ENCODE measurements at places on chromosomes 1 and 21.

- DNase-seq = no peak
Measured at GRCh38 chr1:94855307-94855700, 35.1 kb downstream of the SLC44A3 start.

DNA sequence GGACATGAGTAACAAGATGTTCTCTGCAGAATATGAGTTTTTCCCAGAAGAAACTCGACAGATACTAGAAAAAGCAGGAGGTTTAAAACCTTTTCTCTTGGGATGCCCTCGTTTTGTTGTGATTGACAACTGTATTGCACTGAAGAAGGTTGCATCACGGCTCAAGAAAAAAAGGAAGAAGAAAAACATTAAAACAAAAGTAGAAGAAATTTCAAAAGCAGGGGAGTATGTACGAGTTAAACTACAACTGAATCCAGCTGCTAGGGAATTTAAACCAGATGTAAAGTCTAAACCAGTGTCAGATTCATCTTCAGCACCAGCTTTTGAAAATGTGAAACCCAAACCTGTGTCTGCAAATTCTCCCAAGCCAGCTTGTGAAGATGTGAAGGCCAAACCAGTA, 92.5 kb downstream of the TTC3 start:
- DNase-seq = no peak

- no peak for DNase-seq
Measured at GRCh38 chr1:91450260-91450659, 45.6 kb upstream of the HFM1 start.

DNA sequence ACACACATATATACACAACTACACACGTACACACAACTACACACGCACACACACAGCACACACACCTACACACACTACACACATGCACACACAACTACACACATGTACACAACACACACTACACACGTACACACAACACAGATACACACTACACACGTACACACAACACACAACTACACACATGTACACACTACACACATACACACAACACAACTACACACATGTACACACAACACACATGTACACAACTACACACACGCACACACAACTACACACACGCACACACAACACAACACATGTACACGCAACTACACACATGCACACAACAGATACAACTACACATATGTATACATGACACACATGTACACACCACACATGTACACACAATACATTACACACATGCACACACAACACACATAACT, 318.1 kb downstream of the CAMTA1 start:
- no peak for DNase-seq

DNA sequence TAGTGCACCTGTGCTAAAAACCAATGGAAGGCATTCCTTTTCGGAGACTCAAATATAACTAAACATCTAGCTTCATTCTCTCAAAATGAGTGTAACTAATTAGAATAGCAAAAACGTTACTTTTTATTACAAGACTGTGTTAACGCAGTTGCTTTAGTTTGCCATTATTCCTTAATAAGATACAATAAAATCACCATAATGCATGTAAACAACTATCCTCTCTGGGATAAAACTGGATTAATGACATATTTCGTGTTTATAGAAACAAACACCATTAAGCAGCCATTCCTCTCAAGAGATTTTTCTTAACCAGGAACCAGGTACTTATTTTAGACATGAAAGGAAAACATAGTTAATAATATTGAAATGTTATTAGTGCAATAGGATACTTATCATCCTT, 512.8 kb upstream of the B3GALT2 start:
- no peak for DNase-seq

- no peak for DNase-seq
Measured at GRCh38 chr1:155017946-155018316, 15.3 kb downstream of the ZBTB7B start.

DNA sequence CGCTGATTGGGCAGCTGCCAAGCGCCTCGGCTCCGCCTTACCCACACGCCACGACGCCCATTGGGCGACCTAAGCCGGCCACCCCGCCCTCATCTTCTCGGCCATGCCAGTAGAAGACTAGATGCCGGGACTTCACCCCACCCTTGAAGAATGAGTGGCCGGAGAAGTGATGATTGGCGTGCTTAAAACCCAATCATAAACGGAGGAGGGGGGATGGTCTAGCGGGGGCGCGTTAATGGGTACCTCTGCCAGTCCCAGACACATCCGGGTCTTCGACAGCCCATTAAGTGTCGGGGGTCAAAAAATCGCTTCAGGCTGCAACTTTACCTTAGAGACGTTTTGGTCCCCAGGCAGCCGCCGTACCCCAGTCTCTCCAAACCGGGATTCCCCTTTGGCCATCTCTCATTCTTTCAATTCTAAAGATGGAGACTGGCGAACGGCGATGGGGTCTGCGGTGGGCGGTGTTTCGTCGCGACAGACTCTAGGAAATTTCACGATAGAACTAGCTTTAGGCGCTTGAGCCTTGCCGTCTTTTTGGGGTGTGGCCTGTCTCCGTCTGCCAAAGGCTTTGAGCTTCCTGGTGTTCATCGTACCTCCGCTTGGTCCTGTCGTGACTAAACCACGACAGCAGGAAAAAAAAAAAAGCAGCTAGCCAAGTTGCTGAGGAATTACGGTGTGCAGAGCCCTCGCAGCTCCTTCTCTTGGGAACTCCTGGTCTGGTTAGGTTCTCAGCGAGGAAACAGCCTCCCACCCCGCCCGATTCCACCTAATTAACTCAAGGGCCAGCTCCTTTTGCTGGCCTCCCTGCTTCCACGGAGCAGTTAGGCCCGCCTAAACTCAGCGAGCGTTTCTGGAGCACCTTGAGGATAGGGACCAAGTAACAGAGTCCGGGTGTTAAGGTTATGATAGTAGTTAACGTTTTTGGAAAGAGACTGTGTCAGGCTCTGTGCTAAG, at the start of gene GATAD2B:
GATAD2B (minus strand) TSS at position 1 of the 954 bp plus-strand sequence. CDS start 94,625 bp downstream, outside the sequence.
- DNase-seq = peak; percentile 97

- no peak for DNase-seq
Measured at GRCh38 chr1:68970571-68970970, 473.7 kb upstream of the DEPDC1 start.

DNA sequence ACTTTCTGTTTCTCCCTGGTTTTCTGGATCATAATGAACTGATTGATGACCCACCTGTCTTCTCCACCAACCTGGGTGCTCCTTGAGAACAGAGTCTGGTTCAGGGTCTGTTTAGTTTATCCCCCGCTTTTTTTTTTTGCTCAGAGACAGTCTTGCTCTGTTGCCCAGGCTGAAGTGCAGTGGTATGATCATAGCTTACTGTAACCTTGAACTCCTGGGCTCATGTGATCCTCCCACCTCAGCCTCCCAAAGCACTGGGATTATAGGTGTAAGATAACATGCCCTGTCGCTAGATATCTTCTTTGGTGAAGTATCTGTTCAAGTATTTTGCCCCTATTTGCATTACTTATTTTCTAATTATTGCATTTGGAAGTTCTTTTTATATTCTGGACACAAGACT, 30.2 kb upstream of the CITED4 start:
- DNase-seq = no peak

DNA sequence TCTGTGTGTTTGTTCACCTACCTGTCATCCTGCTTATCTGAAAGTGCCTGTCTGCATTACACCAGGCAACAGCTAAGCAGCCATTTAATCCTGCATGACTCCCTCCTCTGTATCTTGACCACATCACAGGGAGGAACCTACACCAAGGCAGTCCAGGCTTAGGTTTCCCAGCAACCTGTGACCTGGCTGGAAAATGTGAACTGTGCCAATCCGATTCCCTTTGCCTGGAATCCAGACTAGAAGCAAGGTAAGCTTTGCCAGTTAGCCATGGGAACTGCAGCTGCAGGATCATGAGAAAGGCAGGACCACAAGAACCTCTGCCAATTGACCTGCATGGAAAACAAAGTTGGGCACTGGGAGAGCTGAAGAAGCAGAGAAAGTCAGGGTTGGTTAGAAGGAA, 6.3 kb upstream of the ATP1B1 start:
- DNase-seq = no peak

GRCh38 chr1:11031624-11032262, 15.3 kb downstream of the MASP2 start:
- no peak for DNase-seq

DNA sequence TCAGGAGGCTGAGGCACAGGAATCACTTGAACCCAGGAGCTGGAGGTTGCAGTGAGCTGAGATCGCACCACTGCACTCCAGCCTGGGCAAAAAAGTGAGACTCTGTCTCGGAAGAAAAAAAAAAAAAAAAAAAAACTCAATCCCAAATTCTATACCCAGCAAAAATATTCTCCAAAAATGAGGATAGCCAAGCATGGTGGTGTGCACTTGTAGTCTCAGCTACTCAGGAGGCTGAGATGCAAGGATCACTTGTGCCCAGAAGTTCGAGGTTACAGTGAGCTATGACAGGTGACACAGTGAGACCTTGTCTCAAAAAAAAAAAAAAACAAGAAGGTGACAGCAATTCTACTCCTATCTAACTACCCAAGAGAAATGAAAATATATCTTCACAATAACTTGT, 6.4 kb downstream of the TMEM50B start:
- no peak for DNase-seq

GRCh38 chr1:14741532-14741931, 143.0 kb downstream of the KAZN start:
- DNase-seq = no peak

DNA sequence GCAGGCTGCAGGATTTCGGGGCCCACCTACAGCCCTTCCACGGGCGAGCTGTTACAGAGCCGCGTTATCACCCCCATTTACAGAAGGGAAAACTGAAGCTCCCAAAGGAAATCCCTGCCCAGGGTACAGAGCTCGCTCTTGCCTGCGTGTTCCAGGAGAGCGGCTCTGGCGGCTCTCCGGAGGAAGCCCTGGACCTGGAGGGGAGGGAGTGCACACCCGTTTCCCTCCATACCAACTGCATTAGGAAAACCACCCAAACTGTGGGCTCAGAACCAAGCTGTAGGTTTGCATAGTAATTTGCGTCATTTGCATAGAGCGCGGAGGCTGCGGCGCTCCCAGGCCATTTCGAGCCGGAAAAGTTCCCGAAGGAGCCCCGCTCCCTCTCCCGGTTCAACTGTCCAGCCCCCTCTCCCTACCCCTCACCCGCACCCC, 24.7 kb upstream of the ADGRB2 start:
- no peak for DNase-seq

GRCh38 chr1:31732343-31732742, 28.5 kb upstream of the COL16A1 start:
- no peak for DNase-seq
